ENCODE measurements at places on chromosomes 6 and 20. TPM values are rescaled to one million over a fixed set of nuclear protein-coding genes. Genes with fewer than 3 reads are reported as not detected.

GRCh38 chr20:8215361-8215781, 83.3 kb downstream of the PLCB1 start:
- peaks cover 5% of the 10 kb centered on the region for H3K4me1 ChIP-seq
- H3K27ac ChIP-seq: no peak overlapping the region
- DNase-seq: no peak
- no peaks in the 10 kb centered on the region for H3K36me3 ChIP-seq
- no peaks in the 10 kb centered on the region for H3K27me3 ChIP-seq

DNA sequence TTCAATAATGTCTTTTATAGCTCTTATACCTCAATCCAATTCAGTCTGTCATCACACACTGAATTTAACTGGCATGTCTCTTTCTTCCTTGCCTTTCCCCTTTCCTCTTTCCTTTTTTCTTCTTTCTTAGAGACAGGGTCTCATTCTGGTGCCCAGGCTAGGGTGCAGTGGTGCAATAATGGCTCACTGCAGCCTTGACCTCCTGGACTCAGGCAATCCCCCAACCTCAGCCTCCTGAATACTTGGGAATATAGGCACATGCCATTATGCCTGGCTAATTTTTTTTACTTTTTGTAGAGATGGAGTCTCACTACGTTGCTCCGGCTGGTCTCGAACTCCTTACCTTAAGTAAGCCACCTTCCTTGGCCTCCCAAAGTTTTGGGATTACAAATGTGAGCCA, 65.9 kb downstream of the CBFA2T2 start:
- no peaks in the 10 kb centered on the region for H3K36me3 ChIP-seq
- no peak overlapping the region for H3K4me3 ChIP-seq
- no peaks in the 10 kb centered on the region for H3K27me3 ChIP-seq
- H3K4me1 ChIP-seq: peaks cover 16% of the 10 kb centered on the region

DNA sequence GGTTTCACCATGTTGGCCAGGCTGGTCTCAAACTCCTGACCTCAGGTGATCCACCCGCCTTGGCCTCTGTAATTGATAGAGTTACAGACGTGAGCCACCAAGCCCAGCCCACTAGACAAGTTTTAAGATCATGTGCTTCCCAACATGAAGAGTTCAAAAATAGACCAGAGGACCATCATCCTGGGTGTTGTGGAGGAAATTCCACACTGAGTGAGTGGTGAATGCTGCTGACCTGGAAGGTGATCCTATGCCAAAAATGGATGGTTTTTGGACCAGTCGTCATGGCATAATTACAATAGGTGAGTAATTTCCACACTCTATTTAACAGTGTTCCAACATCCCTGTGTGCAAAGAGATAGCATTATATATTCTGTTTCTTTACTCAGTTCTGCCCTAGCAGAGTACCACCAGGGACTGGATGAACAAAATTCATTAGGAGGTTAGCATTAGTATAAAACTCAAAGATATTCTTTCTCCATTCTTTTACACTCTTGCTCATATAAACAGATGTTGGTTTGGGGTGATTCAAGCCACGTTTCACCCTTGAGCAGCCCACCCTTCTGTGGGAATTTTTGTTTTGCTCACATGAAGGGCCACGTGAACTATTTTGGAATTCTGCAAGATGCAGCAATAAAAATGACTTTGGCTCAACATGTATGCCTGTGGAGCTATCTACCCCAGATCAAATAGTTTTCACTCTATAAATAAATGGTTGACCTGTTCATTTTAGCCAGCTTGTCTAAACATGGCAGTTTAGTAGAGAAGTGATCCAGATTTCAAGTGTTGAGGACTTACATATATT, 206.2 kb upstream of the TCF21 start:
- no peak for DNase-seq
- H3K27me3 ChIP-seq: no peaks in the 10 kb centered on the region
- no peak overlapping the region for H3K27ac ChIP-seq
- H3K36me3 ChIP-seq: no peaks in the 10 kb centered on the region

- no peak overlapping the region for H3K4me3 ChIP-seq
- DNase-seq: no peak
Observed at GRCh38 chr6:149979293-149979692, 15.6 kb downstream of the ULBP1 start.

DNA sequence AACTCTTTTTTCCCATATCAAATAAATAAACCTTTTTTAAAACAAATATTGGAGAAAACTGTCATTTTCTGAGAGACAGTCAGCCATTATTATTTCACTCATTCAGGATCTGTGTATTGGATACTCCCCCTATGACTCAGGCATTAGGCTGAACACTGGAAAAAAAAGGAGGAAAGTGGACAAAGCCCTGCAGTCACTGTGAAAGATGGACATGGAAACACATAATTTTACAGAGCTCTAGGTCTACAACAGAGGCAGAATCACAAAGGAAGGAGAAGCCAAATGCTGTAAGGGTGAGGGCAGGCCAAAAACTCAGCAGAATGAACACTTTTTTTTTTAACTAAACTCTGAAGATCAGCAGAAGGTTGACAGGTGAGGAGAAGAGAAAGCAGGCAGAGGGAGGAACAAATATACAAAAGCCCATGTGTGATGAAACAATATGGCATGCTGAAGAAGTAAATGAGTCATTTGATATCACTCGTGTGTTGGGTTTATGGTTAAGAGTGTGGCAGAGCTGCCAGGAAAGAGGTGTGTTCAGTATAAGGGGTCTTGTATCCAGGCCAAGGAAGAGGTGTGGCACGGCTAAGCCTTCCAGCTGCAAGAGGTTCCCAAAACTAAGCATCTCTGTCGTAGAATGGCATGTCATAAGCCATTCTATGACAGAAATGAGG, 39.1 kb downstream of the EPB41L2 start:
- H3K4me3 ChIP-seq: no peak overlapping the region
- no peak overlapping the region for H3K27ac ChIP-seq
- DNase-seq: no peak

GRCh38 chr6:127618729-127619128, 41.8 kb downstream of the C6orf58 start:
- H3K4me1 ChIP-seq: no peaks in the 10 kb centered on the region
- H3K27ac ChIP-seq: no peak overlapping the region
- H3K36me3 ChIP-seq: no peaks in the 10 kb centered on the region
- no peak overlapping the region for H3K4me3 ChIP-seq
- DNase-seq: no peak

GRCh38 chr20:62224113-62224855, 4.2 kb upstream of the HRH3 start:
- H3K4me1 ChIP-seq: no peaks in the 10 kb centered on the region
- H3K36me3 ChIP-seq: no peaks in the 10 kb centered on the region
- DNase-seq: no peak
- H3K27me3 ChIP-seq: peaks cover 21% of the 10 kb centered on the region

DNA sequence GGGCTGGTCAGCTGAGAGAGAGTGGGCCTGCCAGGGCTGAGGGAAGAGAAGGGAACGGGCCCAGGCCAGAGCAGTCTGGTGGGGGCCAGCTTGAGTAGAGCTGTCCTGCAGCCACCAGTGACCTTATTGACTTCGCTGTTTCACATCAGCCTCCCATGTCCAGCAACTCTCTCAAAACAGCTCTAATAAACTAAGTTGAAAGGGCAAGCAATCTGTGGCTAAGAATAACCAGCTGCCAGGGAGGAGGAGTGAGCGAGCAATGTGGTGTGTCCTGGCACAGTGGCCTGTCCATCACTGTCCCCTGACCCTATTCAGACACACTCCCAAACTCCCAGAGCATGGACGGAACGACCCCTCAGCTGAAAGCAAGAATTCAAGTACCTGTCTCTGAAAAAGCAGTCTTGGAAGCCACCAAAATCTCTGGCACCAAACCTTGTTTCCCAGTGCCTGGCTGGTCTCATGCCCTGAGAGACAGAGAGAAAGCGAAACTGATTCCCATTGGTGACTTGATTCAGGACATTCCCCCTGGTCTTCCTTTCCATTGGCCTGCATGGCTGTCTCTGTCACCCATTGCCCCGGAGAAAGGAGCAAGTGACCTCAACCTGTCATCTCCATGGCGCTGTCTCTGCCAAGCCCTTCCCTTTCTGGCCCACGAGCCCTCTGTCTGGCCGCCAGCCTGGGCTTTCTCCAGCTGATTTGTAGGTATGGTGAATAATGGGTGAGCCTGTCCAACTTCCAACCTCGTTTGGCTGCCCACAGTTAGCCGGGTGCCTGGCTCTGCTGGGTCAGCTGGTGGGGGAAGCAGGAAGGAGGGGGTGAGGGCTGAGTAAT, at the start of gene DDO:
Gene DDO (minus strand): TSS at position 490 of the 831 bp plus-strand sequence. CDS start 2,113 bp downstream, outside the sequence.
- DNase-seq: no peak
- no peaks in the 10 kb centered on the region for H3K4me1 ChIP-seq
- peaks cover 3% of the 10 kb centered on the region for H3K27me3 ChIP-seq
- H3K4me3 ChIP-seq: no peak within 1 kb of the TSS
- no peak within 1 kb of the TSS for H3K27ac ChIP-seq

- H3K27me3 ChIP-seq: no peaks in the 10 kb centered on the region
- H3K4me1 ChIP-seq: no peaks in the 10 kb centered on the region
- H3K27ac ChIP-seq: no peak overlapping the region
- DNase-seq: no peak
Observed at GRCh38 chr20:38267901-38268514, 7.5 kb upstream of the KIAA1755 start.

GRCh38 chr6:30443657-30444450, 45.5 kb upstream of the HLA-E start:
- H3K36me3 ChIP-seq: no peaks in the 10 kb centered on the region
- no peak overlapping the region for H3K4me3 ChIP-seq
- H3K27me3 ChIP-seq: peaks cover 20% of the 10 kb centered on the region
- DNase-seq: no peak
- H3K4me1 ChIP-seq: no peaks in the 10 kb centered on the region
- H3K27ac ChIP-seq: no peak overlapping the region

DNA sequence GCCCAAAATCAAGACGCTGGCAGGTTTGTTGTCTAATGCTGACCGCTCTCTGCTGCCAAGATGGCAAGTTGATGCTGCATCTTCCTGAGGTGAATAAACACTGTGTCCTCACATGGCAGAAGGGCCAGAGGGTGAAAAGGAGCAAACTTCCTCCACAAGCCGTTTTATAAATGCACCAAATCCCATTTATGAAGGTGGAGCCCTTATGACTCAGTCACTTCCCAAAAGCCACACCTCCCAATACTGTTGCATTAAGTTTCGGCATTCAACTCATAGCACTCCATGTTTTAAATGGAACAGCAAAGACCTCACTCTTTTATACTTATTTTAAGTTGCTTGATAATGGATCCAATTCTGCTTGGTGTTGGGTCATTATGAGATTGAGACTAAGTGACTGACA, 316.6 kb downstream of the RFPL4B start:
- DNase-seq: no peak
- H3K4me1 ChIP-seq: no peaks in the 10 kb centered on the region
- no peak overlapping the region for H3K27ac ChIP-seq
- no peaks in the 10 kb centered on the region for H3K27me3 ChIP-seq
- H3K36me3 ChIP-seq: no peaks in the 10 kb centered on the region

GRCh38 chr6:12618296-12618695, 98.3 kb upstream of the PHACTR1 start:
- H3K27me3 ChIP-seq: no peaks in the 10 kb centered on the region
- no peak overlapping the region for H3K4me3 ChIP-seq
- H3K27ac ChIP-seq: no peak overlapping the region
- DNase-seq: no peak
- no peaks in the 10 kb centered on the region for H3K4me1 ChIP-seq

- H3K4me3 ChIP-seq: no peak overlapping the region
- DNase-seq: no peak
- H3K4me1 ChIP-seq: no peaks in the 10 kb centered on the region
- H3K27ac ChIP-seq: no peak overlapping the region
- no peaks in the 10 kb centered on the region for H3K36me3 ChIP-seq
Observed at GRCh38 chr6:6357032-6357431, 36.6 kb upstream of the F13A1 start.

DNA sequence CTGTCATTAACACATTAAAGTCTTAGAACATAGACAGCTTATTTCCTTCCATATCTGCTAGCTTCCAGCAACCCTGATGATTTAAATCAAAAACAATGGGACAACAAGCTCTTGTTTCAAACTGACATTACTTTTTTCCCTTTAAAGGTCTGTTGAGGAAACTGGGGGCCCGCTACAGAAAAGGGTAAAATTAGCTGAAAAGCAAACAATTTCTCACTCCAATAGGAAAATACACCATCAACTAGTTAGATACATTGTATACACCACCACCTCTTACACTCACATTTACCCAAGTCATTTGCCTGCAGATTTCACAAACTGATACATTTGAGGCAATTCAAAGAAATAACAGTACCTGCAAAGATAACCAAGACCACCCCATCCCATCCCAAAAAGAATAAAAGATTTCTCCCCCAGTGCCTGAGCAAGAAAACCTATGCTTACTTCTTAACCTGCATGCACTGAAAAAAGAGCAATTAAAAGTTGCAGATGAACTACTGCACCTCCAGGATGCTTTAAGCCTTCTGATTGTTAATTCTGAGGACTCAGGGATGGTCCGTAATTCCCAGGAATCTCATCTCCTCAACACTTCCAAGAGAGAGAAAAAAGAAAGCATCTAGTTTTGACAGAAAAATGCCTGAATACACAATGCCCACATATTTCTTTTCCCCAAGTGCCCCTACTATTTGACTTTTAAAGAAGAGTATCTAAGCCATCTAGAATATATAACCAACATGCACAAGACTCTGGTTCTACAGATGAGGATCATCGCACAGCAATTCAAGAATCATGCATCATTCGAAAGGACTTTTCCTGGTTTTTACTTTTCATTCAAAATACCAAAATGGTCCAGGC, 5.6 kb downstream of the ZMYND8 start:
- DNase-seq: no peak
- H3K36me3 ChIP-seq: peaks cover 6% of the 10 kb centered on the region
- peaks cover 82% of the 10 kb centered on the region for H3K4me1 ChIP-seq
- H3K27me3 ChIP-seq: no peaks in the 10 kb centered on the region
- H3K27ac ChIP-seq: peak overlapping the region; percentile 86

DNA sequence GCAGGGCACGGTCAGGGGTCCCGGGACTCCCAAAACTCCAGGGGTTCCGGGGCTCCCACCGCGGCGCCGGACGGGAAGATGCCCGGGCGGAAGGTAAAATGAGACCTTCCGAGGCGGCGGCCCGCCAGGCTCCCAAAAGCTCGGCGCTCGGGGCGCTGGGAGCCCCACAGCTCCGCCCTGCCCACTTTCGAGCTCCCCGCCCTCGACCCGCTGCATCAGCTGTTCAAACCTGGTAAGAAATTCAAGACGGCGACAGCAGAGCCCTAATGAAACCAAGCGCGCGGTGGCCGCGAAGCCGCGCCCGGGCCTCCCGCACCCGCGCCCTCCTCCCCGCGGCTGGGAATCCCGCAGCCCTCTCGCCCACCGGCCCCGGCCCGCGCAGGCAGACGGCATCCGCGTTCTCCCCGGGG, 369 bp downstream of the SLC4A11 start:
- peak; percentile 51 for DNase-seq
- H3K4me1 ChIP-seq: no peaks in the 10 kb centered on the region
- H3K27me3 ChIP-seq: no peaks in the 10 kb centered on the region
- no peaks in the 10 kb centered on the region for H3K36me3 ChIP-seq

The TSBP1 gene
- not detected for total RNA-seq

The MAFB gene
- 4.1 TPM for total RNA-seq

The IL20RA gene
- total RNA-seq: not detected

The TAGAP gene
- total RNA-seq: 195 TPM

Measured in naive thymus-derived CD4-positive, alpha-beta T cell (primary cell).